NCI-H1417 treated with DMSO at 0.1 percent for 48 hours (cell line): ENCODE measurements at places on chromosomes 5 and 9.

- DNase-seq, result no peak
These were observed 938 bp downstream of the NINJ1 start for GRCh38 chr9:93132946-93133680.

GRCh38 chr5:142808878-142809598, 38.9 kb downstream of the ARHGAP26 start:
- DNase-seq, result no peak

DNA sequence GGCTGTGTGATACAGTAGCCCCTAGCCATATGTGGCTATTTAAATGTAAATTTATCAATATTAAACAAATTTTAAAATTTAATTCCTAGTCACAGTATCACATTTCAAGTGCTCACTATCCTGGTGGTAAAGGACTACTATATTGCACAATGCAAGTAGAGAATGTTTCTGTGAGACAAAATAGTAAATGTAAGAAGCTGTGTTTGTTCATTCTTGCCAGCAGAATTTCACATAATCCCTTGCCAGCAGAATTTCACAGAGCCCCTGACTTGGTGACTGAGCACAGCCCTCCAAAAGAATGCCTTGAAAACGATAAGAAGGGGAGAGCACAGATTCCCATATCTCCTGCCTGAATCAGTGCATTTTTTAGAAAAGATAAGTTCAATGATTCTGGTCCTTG, 75.9 kb upstream of the SELENOP start:
- no peak for DNase-seq

- DNase-seq, result no peak
These were observed 16.4 kb downstream of the TARS1 start for GRCh38 chr5:33457126-33457525.

- DNase-seq, result no peak
These were observed 114.5 kb downstream of the UGCG start for GRCh38 chr9:112011051-112011620.

DNA sequence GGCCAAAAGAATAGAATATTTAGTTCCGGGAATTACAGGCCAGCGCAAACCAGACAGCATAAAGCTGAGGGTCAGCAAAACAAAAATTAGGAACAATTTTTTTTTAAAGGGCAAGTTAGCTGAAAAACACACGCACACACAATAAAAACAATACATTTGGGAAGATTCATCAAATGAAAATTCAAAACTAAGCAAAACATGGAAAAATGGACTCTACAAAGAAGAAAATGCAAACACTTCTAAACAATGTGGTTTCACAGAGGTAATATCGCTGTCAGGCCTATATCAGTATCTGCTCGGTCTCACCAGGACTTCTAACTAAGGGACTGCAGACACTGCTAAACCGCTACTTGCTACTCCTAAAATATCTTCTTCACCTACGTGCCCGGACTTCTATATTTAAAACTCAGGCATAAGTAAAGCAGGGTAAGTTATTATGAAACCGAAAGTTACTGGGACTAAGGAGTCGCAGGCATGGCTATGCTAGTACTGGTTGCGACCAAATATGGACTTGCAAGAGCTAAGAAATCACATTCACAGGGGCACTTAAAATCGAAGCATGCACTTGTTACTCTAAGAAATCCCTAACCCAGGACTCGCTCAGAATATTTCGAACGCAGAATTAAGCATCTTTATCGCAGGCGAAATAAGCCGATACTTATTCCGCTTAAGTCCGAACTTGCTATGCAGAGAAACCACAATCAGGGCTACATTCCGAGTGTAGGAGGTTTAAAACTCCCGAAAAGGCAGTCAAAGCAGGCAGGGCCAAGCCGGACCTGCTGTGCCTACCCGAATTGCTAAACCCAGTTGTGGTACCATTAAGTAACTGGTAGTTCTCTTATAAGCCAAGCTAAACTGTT, 2.3 kb downstream of the ANXA2R start:
- no peak for DNase-seq

DNA sequence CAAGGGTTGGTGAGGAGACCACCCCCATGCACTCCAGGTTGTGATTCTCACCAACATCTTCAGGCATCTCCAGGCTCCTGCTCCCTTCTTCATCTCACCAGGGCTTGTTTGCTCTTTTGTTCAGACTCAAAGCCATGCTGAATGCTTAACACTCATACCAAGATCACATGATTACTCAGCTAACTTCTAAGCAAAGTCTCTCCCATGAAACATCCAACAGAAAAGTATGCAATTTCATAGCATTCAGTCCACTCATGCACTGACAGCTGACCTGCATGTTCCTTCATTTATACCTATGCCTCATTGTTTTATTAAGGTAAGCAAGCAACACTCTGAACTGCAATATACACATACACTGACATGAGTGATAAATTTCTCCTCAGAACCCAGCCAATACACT, 69.0 kb downstream of the SHC3 start:
- DNase-seq, result no peak

- DNase-seq, result no peak
These were observed 1.3 kb downstream of the SLC12A7 start for GRCh38 chr5:1110307-1111240.

DNA sequence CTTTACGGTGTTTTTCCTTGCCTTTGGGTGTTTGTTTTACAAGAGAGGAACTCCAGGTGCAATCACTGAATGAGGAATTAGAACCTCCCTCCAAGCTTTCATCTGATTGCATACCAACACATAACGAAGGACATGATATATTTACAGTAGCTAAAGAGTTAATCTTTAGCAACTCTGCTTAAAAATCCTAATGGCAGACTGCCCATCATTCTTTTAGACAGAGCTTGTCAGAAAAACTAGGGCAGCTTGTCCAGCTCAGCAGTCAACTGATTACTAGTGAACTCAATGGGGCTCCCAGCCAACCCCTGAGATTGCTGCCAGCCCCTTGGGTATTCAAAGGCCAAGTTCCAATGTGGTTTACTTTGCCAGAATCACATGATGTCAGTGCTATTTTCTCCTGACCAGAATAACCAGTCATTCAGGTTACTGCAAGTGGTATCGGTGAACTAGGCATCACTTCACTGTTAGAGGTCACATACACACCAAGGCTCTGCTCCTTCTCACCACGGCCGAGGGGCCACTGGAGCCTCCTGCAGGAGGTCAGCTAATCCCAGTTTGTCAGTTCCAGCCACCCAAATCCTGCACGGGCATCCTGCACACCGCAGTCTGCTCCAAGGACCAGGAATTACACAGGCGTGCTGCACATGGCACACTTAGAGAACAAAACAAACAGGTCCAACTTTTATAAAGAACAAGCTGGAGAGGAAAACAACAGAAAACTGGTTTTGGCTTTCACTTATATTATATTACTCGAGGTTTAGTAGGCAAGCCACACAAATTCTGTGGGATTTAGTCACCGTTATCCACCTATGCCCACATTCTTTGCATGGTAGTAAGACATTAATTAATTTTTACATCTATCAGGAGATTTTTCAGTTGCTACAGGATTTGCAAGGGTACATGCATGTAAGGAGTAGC, 62.5 kb downstream of the NFIB start:
- DNase-seq, result no peak

DNA sequence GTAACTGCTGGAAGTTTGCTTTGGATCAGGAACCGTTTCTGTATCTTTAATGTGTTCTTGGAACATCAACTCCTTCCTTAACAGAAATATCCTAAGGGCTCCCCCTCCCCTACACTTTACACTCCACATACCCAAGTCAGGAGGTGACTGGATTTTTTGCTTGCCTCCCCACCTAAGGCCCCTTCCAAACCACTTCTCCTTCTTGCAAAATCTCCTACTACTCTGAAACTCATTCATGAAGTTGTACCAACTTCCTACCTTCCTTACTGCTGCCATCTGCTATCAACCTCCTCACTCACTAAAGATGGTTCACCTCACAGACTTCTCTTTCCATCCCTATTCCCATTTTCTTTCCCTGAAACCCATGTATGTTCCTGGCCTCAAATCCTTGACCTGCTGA, 16.1 kb downstream of the TXN start:
- DNase-seq, result no peak

- no peak for DNase-seq
These were observed 168.6 kb downstream of the MPDZ start for GRCh38 chr9:13110766-13111417.

GRCh38 chr9:110327716-110328115, 9.9 kb downstream of the TXNDC8 start:
- no peak for DNase-seq

DNA sequence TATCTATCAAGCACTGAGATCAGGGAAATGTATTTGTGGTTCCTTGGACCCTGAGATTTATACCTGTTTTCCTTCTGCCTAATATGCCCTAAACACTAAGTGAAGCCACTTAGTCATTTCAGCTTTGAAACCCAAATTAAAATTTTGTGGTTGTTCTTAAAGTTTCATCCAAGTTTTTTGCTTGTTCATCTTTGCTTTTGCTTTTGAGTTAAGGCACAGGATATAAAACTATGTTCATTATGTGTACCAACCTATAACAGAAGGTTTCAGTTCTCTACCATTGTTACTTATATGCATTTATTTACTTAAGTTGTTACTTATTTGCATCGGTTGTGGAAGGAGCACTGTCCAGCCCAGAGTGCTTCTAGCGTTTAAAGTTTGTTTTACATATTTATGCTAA, 382.3 kb downstream of the PTPRD start:
- DNase-seq, result no peak

DNA sequence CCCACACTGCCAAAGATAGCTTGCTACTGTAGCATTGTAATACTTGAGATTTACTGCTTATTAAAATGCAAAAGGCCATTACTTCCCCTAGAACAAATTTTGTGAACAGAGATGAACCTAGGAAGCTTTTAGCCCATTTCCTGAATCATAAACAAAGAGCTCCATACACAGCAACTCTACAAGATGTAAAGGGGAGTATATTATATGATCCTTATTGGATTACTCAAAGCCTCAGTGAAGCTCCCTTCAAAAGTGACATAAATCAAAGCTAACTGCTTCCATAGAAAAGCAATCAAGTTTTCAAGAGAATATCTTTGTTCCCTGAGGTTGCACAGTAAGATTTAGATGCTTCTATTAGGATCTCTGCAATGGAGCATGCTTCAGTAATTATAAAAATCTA, 629.8 kb downstream of the EFNA5 start:
- no peak for DNase-seq

GRCh38 chr9:97300586-97300985, 6.9 kb upstream of the CCDC180 start:
- DNase-seq, result no peak

- DNase-seq, result no peak
These were observed 12.5 kb downstream of the SRFBP1 start for GRCh38 chr5:121974261-121974660.

DNA sequence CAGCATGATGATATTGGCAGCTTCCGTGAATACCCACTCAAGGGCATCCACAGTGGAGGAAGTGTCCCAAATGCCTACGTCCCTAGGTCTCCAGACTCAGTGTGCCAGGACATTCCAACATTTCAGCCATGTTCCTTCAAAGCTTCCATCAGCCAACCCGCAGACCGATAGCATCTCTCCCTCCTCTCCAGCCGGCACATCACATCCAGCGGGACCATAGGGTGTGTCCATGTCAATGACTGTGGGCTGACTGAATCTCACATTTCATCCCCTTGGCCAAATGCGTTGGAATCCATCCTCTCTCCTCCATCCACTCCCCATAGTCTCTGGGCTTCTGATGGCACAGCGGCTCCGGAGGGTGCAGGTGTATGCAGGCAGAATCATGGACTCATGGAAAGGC, 22.2 kb upstream of the GFPT2 start:
- DNase-seq, result no peak

DNA sequence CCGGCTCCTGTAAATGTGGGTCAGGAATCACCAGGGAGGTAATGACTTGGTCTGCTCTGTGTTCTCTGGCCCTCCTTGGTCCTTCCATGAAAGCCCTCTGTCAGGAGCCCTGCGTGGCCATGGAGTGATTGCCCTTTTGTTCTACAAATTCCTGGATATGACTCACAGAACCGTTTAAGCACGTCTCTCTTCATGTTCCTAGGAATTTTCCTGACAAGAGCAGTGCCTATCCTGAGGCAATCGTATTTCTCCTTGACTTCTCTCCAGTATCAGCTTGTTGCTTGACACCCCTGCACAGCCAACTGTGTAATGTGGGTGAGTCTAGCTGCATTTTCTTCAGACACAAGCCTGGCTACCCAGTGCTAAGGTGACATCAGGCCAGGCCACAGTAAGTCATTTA, 274.3 kb upstream of the ZNF462 start:
- no peak for DNase-seq
